ENCODE measurements at places on chromosomes 5 and 9.

- peak; percentile 18 for DNase-seq
Measured at GRCh38 chr9:93670208-93671019, 94.0 kb downstream of the PHF2 start.

GRCh38 chr5:143495110-143495509 lies 91.6 kb upstream of the NR3C1 start:
- DNase-seq: no peak

- DNase-seq: peak; percentile 51
Measured at GRCh38 chr9:134342746-134343115, 16.5 kb downstream of the RXRA start.

GRCh38 chr5:77636641-77637169 lies 1.8 kb downstream of the OTP start:
- DNase-seq: no peak

- DNase-seq: no peak
Measured at GRCh38 chr5:68834491-68834981, 259.3 kb upstream of the SLC30A5 start.

- no peak for DNase-seq
Measured at GRCh38 chr5:68306361-68307014, 90.9 kb downstream of the PIK3R1 start.

- DNase-seq: no peak
Measured at GRCh38 chr9:93869088-93869487, 86.1 kb downstream of the BARX1 start.

- no peak for DNase-seq
Measured at GRCh38 chr5:142826093-142826492, 55.9 kb downstream of the ARHGAP26 start.

GRCh38 chr9:89549031-89549644 lies 51.2 kb upstream of the SEMA4D start:
- DNase-seq: peak; percentile 85

DNA sequence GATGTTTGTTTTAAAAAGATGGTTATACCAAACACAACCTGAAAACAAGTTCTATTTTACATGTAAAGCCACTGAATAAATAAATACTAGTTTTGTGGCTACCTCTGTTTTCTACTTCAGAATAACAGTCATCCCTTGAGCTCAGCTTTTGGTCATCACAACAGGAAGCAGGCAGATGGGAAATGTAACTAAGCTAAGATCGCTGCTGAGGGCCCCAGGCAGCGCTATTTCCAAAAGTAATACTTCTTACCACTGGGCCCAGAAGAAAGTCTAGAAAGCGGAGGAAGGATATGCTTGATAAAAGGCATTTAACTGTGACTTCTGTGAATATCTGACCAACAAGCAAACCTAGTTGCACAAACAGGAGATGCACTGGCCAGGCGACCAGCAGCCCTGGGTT lies 61.4 kb downstream of the SERINC5 start:
- DNase-seq: no peak

GRCh38 chr5:106521701-106522100 lies 1149.0 kb downstream of the EFNA5 start:
- DNase-seq: no peak

- DNase-seq: peak; percentile 50
Measured at GRCh38 chr9:4225291-4226028, 74.4 kb downstream of the GLIS3 start.

- no peak for DNase-seq
Measured at GRCh38 chr5:417301-418161, 25.4 kb upstream of the EXOC3 start.

GRCh38 chr9:135624282-135624681 lies 15.1 kb downstream of the GLT6D1 start:
- no peak for DNase-seq

GRCh38 chr9:93580654-93581380 lies 4.4 kb downstream of the PHF2 start:
- no peak for DNase-seq

DNA sequence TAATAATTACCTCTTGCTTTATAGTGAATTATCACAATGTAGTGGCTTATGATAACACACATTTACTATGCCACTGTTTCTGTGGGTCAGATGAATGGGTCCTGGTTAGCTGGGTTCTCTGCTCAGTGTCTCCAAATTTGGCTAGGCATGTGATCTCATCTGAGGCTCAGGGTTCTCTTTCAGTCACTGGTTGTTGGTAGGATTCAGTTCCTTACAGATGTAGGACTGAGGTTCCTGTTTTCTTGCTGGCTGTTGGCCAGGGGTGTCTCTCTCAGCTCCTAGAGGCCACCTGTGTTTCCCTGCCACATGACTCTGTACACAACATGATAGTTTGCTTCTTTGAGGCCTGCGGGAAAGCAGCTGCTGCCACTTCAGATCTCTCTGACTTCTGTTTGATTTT lies 7.1 kb downstream of the NFX1 start:
- DNase-seq: peak; percentile 76

- DNase-seq: no peak
Measured at GRCh38 chr5:123208668-123209501, 119.8 kb downstream of the PRDM6 start.

GRCh38 chr9:112050544-112051475 lies 124.3 kb downstream of the SUSD1 start:
- no peak for DNase-seq

DNA sequence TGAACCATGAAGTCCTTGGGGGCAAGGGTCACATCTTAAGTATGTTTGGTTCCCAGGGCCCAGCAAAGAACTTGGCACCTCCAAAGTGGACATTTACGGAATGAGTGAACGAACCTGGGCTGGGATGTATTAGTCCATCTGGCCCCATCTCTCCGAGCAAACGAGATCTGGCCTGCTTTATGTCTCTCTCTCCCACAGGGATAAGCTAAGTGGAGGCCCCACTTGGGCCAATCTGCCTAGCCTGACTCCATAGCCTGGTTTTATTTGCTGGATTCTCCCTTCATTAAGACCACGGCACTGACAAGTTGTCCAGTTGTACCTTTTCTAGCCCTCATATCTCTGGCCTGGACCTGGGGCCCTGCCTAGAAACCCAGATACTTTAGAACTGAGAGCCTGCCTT lies 2.1 kb downstream of the TTLL11 start:
- DNase-seq: no peak

DNA sequence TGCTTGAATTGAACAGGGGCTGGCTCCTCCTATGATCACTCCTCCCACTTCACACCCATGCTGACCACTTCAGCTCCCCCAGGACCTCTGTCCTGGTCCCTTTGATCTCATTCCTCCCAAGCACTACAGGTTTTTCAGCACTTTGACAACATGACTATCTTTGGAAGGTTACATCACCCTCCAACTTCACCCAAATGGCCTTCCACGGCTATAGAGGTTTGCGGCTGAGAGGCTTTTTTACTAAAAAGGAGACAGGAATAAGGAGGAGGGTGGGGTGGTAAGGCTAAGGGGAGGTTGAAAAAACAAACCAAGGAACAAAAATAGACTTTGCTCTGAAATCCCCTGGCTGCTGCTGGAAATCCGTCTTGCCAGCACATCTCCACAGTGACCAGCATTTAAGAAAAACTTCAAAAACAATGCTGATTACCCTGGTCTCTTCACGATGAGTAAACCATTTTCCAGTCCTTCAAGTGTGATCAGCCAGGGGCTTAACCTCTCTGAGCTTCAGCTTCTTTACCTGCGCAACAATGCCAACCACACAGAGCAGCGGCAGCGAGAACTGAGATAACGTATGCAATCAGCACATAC lies 102.7 kb downstream of the DPYSL3 start:
- DNase-seq: no peak

DNA sequence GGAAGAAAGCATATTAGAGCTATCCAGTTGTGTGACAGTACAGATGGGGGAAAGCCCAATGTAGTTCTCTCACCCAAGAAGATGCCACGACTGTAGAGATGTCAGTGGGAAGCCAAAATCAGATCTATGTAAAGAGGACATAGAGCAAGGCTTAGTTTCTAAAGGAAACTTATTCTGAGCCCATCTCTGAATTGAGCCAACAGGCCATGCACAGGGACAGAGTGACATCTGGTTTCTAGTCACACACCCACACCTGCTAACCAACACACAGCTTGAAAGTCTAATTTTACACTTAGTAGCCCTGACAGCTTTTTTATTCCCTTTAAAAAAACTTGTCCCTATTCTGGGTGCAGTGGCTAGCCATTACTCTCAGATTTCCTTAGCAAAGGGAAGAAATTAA lies 22.3 kb downstream of the PRELID2 start:
- no peak for DNase-seq

GRCh38 chr5:115377468-115378217 lies 81.2 kb upstream of the CCDC112 start:
- peak; percentile 35 for DNase-seq

- DNase-seq: peak; percentile 6
Measured at GRCh38 chr5:137580030-137580429, 80.9 kb upstream of the SPOCK1 start.

DNA sequence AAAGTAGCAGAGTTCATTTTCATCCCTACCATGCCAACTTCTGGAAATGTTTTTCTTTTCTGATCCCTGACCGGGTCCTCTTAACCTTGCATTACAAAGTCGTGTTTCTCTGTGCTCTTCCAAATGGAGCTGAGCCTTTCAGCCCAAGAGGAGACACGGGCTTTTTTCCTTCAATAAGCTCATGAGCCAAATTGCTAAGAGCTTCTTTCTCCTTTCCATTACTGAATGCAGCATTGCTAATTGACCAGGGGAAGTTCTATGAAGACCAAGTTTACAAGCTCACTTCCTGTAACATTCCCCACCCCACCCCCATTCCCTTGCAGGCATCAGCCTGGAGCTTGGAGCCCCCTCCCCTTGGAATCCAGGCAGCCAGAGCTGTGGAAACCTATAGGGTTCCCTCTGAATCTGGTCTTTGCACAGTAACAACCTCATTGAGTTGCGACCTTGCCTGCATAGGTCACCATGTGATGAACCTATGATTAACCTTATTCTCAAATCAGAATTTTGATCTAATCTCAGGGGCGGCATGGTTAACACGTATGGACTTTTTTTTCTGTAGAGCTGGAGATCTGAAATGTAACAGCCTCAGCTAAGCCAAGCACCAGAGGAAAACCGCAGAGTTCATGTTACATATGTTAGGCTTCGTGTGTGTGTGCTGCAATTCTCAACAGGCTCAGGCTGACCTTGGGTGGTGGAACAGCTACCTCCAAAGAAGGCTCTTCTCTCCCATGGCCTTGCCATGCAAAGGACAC lies 395.7 kb upstream of the ZNF462 start:
- no peak for DNase-seq

DNA sequence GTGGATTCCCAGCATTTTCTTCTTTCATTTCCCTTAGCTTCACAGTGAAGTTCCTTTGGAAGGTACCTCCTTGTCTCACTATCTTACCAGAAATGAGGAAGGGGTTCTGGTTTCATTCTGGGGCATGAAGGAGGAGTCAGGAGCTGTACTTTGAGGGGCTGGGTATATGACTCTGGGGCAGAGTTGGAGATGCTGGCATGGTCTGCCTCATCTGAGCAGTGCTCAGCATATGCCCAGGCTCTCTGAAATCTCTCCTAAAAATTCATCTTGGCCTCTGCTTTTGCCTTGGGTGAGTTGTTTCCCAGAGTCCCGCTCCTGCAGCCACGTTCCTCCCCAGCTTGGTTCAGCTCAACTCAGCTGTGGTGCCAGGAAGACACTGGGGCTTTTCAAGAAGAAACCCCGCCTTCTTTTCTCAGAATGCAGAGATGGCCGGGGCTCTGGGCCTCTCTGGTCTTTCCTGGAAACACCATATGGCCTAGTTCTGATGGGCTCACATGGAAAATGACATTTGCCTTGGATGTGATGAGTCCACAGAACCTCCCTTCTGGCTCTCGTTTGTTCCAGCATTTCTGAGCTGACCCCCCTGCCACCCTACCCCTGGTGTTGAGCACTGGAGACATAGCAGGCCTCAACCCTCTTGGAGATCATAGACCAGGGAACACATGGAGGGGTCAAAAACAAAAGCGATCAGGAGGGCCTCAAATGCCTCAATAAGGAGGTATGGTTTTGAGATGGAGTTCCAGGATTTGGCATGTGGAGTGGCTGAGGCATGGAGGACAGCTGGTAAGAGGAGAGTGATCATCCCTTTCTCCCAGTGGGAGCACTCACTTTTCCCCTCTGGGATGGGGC lies 12.0 kb upstream of the TGFBR1 start:
- no peak for DNase-seq

- DNase-seq: no peak
Measured at GRCh38 chr9:114693248-114693855, 11.4 kb upstream of the TEX48 start.

GRCh38 chr9:136576269-136576626 lies 30.4 kb upstream of the NOTCH1 start:
- DNase-seq: no peak

GRCh38 chr5:32387211-32387610 lies 57.3 kb downstream of the ZFR start:
- DNase-seq: no peak

DNA sequence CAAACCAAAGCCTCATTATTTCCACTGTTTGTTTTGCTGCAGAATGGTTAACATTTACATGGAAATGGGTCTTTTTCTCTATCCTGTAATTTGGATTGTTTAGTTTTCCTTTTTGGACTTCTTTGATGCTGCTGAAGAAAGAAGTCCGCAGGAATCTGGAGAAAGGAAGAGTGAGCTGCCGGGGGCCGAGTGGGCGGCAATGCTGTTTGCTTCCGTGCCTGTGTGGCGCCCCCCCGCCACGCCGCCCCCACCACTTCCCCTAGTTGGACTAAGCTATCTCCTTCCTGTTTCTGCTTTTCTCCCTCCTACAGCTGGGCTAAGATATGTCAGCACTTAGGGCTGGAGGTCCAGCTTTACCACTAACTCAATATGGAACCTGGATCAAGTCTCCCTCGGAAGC lies 39.7 kb downstream of the ACTL7B start:
- peak; percentile 74 for DNase-seq

GRCh38 chr9:36486329-36486932 lies 86.3 kb upstream of the MELK start:
- DNase-seq: peak; percentile 45

DNA sequence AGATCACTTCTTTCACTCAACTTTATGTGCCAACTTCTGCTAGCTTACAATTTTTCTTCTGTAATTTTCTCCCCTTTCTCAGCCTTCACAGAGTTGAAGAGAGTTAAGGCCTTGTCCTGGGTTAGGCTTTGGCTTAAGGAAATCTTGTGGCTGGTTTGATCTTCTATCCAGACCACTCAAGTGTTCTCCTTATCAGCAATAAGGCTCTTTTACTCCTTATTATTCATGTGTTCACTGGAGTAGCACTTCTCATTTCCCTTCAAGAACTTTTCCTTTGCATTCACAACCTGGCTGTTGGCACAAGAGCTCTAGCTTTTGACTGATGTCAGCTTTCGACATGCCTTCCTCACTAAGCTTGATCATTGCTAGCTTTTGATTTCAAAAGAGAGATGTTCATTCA lies 86.9 kb upstream of the ALDH1B1 start:
- DNase-seq: no peak

DNA sequence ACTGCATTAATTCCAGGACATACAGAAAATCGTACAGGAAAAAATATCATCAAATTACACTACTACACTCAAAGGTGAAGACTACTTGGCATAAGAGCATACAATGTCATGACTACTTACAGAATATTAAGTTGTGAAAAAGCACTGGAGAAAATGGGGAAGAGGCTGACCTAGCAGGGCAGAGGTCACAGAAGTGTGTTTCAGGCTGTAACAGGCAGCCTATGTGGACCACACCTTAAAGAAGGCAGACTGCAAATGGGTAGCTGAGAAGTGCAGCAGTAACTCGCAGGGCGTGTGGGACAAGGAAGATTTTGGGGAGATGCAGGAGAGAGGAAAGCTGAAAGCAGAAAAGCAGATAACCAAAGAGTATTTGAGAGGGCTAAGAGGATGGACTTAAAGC lies 167.0 kb upstream of the PIK3R1 start:
- DNase-seq: peak; percentile 58

Measured in inflammatory macrophage (primary cell).